Mammary epithelial cell (primary cell): ENCODE measurements at places on chromosomes 6 and 20. TPM values are rescaled to one million over a fixed set of nuclear protein-coding genes. Genes with fewer than 3 reads are reported as not detected.

MICB gene
- 5.3 TPM for total RNA-seq

PRDM13 gene
- total RNA-seq, result not detected

GPR6 gene
- total RNA-seq, result not detected in 2 replicates

SRPK1 gene
- total RNA-seq, result 71.4 and 87.3 TPM in 2 replicates

OR2J3 gene
- total RNA-seq, result not detected

GRCh38 chr6:16681260-16681873 is 79.9 kb downstream of the ATXN1 start:
- peak; percentile 95 for DNase-seq

- no peak for DNase-seq
Observed at GRCh38 chr6:140711019-140711613, 1336.7 kb upstream of the CITED2 start.

DNA sequence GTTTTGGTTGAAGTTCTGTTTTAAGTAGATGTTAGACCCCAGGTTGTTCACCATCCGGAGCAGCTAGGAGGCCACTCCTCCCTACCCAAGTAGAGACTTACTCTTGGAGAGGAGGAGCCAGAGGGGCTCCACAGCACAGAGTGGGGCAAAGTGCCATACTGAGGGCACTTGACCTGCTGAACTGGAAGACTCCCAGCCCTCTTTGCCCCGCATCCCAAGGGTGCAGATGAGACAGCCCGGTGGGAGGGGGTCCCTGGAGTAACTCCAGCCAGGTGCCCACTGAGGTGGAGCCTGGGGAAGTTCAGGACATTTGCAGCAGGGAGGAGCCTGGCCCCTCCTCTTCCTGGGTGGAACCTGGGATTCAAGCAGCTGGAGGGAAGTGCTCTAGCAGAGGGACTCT is 102.1 kb upstream of the GPR6 start:
- no peak for DNase-seq

DNA sequence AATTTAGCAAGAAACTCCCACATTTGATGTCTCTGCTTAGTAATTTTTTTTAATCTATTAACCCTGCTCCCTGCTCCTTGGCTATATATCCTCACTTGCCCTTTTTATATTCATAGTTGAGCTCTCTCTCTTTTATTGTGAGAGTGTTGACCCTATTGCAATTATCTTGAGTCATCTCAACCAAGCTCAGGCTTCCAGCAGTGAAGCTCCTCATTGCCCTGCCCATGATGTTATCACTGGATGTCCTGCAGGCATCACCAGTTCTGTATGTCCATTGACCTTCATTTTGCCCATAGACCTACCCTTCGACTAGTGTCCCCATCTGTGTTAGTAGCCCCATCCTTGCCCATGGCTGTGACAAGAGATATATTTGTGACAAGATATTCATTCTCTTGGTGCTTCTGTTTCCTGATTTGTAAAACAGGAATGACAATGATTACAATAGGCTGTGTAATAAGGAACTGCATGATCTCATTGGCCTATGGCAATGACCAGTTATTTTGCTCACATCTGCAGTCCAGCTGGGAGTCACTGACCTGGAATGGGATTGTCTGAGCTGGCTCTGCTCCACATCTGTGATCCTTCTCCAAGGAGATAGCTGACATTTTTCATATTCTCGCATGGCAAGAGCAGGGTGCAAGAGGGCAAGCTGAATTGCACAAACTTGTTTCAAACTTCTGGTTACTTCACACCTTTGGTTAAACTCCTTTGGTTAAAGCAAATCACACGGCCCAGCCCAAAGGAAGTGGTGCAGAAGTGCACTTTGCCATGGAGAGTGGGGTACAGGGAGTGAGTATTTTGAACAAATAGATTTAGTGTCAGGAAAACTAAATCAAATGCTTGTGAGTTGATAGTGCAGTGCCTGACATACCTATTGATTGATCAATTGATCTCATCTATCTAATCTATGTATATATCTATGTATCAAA is 47.7 kb upstream of the CST5 start:
- DNase-seq, result no peak

DNA sequence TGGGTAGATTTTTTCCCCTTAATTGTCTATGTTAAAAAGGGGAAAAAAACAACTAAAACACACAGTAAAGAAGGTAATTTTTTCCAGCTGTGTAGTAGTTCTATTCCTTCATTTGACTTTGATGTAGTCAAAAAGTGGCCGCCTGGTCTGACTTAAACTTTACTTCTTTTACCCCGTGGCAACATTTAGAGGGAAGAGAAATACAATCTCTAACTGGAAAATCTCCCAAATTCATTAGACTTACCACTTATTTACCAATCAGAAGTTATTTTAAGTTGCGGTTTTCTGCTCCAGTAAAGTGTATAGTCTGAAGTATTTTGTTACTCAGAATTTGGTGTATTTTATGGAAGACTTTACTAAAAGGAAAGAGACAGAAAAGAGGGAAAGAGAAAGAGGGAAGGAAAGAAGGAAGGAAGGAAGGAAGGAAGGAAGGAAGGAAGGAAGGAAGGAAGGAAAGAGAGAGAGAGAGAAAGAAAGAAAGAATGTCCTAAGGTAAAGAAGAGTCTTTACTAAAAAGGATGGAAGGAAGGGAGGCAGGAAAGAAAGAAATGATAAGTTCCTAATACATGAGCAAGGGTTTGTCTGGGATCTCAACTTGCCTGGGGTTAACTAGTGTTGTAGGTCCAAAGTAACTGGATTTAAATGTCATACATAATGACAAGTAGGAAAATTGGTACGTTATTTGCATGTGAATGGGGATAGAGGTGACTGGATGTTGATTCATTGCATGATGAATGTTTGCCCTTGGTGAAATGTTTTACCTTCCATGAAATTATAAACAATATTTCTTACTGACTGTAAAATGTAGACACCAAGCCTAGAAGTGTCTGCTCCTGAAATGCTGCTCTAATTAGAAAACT is 135.1 kb downstream of the SAMD5 start:
- DNase-seq, result no peak
